ENCODE measurements at places on chromosomes 13 and 19.
A peak's percentile ranks its signal among the peaks of the same experiment; 100 is the strongest.

- DNase-seq = peak; percentile 70
These were observed 19.0 kb downstream of the OLFM2 start for GRCh38 chr19:9917321-9917720.

GRCh38 chr13:91659256-91660075, 261.0 kb downstream of the GPC5 start:
- DNase-seq = no peak

DNA sequence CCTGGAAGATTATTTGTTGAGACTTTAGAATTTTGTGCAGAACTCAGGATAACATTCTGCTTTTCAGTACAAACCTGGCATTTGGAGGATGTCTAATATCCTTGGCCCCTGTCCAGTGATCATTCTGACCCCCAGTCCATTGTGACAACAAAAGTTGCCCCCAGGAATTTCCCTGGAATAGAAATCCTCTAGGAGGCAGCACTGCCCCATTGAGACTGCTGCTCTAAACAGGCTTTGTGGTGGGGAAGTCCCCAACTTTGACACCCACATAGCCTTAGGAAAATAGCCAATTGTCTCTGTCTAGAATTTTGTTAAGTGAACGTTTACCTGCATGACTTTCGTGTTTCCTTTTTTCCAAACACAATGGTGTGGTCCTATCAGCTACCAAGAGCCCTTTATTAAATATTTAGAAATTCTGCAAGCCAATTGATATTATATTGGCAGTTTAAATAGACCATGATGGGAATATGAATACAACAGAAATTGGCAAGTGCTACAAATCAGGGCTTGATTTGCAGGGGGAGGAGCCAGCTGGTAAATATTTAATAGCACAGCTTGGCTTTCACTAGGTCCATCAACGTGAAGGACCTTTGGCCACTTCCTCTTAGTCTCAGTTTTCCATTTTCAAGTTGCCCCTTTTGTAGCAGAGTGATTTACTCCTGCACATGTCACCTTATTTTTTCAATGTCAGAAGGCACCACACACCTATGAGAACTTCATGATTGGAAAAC, 451.7 kb downstream of the EFNB2 start:
- peak; percentile 62 for DNase-seq

- no peak for DNase-seq
These were observed 17.0 kb upstream of the RUBCNL start for GRCh38 chr13:46403851-46404732.

- no peak for DNase-seq
These were observed 124.2 kb downstream of the UQCRFS1 start for GRCh38 chr19:29088761-29089160.

GRCh38 chr13:39557285-39557955, 45.6 kb downstream of the LHFPL6 start:
- DNase-seq = no peak

- peak; percentile 46 for DNase-seq
These were observed 288.5 kb downstream of the NALCN start for GRCh38 chr13:101127741-101128353.

DNA sequence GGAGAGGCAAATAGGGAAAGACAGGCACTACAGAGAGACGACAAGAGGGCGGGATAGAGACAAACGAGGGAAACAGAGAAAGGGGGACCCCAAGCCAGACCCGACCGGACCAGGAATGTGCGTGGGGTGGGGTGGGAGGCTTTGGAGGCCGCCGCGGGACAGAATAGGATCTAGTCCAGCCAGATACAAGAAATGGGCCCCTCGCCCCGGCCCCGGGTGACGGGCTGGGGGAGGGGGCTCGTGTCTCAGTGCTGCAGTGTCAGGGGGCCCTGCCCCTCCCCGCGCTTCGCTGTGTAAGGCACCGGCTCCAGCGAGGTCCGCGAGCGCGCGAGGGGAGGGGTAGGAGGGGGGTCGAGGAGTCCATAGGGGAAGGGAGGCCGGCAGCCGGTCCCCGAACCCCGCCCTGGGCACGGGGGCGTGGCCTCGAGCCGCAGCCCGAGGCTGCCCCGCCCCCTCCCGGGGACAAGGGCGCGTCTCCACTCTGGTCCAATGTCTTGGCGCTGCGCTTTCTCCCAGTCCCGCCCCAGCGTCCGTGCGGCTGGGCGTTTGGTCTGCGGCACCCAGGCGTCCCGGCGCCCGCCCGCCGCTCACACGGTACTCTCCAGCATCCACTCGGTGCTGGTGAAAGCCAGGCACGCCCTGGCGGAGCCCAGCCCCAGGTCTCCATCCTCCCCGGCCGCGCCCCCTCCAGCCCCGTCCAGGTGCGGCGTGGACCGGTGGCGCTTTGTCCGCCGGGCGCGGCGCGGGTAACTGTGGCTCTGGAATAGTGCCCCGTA, 11.0 kb downstream of the IFNL1 start:
- DNase-seq = no peak
